ENCODE measurements at places on chromosomes 1 and 21.

- DNase-seq: no peak
Observed at GRCh38 chr1:156233426-156234127, 8.4 kb upstream of the BGLAP start.

DNA sequence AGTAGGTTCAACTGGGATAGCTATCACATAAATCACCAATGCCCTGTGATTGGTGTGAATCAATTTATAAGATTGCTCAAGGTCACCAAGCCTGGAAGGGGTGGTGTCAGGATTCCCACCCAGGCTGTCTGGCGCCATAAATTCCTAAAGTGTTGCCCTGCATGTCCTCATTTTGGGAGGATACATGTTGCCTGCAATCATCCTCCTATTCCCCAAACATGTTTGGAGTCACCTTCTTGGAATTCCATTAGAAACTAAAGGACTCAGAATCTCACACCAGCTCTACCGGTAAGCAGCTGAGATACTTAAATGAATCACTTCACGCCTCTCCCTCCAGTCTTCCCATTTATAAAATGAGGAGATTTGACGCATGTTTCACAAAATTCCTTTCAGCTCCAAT is 54.1 kb upstream of the SLC45A1 start:
- no peak for DNase-seq

DNA sequence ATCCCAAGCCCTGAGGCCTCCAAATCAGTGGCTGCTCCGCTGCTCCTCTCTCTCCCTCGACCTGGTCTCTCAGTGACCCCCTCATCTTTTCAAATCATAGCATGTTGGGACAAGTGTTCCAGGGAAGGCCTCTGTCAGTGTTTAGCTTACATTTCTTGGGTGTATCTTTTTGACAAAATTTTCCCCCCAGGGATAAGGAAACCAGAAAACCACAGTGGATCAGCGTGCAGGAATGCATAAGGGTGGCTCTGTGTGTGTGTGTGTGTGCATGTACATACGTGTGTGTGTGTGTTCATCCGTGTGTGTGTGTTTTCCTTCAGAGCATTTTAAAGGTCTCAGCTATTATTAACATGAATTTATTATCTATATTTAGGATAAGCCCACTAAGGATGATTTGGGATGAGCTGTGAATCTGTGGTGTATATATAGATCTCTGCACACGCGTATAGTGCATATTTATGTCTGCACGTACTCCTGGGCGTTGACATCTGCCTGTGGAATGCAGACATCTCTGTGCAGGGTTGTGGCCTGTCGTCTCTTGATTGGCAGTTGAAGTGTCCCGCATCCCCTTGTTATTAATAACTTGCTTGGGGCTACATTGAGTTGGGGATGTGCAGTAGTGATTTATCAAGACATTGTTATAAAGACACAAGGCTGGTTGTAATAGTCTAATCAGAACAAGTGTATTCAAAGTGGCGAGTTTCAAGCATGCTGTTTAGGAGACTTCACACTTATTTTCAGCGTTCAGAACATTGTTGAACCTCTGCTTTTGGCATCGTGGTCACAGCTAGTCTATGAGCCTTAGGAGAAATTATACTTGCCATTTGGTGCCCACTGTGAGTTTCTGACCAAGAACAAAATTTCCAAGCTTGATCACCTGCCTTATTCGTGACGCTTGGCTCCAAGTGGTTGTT is 55.6 kb downstream of the GALNT2 start:
- no peak for DNase-seq

GRCh38 chr1:97144527-97144926 is 422.9 kb downstream of the PTBP2 start:
- no peak for DNase-seq

- no peak for DNase-seq
Observed at GRCh38 chr1:38308780-38309179, 262.2 kb upstream of the POU3F1 start.

GRCh38 chr21:41779659-41780058 is 12.8 kb upstream of the RIPK4 start:
- no peak for DNase-seq

DNA sequence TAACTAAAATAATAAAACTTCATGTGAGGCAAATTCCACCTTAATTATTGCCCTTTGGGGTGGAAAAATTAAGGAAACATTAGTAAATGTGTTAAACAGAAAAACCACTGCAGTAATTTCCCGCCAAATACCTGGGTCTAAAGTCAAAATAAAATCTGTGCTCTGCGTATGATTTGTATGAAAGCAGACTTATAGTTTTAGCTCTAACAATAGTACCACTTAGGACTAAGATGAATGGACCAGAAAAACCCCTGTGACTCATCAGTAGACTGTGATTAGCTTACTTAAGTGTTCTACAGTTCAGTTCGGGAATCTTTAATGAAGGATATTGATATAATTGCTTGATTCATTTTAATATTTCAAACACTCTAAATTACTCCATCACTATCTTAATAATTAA is 23.3 kb upstream of the C1orf105 start:
- DNase-seq: no peak

DNA sequence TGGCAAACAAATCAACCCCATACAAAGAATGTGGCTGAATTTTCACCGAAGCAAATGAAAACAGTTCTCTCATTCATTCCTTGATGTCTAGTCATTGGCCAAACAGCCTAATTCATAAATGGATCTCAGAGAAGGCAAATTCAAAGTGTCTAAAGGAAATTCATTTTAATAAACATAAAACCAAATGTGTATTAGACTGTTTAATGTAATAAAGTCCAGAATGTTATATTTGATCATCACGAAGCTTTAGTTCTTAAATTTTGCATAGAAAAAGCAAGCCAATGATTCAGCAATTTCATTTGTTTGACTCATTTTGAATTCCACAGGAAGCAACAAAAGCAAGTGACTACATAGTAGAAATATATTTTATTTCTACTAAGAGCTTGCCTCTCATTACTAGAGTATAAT is 379.2 kb upstream of the ADAMTS5 start:
- DNase-seq: no peak

GRCh38 chr1:212205006-212205405 is 80.2 kb upstream of the PPP2R5A start:
- no peak for DNase-seq

DNA sequence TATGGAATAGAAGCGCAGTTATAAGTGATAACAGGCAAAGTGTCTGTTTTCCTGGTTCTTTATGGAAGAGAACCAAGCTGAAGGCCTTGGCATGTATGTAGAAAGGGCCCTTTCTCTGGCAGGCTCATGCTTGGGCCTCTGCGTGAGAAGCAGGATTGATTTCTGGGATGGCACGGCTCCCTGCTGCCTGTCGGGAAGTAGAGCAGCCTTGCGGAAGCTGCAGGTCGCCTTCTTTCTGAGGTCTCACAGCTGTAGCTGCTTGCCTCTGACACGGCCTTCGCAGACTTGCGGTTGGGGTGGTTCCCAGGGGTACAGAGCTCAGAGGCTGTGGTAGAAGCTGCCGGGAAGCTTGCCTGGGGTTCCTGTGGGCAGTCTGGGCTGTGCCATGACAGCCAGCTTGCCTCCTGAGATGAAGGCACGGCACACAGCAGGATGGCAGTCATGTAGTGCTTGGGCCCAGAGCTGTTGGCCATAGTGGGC is 39.4 kb downstream of the TRAPPC10 start:
- no peak for DNase-seq
